CD8-positive, alpha-beta memory T cell (primary cell): ENCODE measurements at places on chromosomes 3 and 15.
A peak's percentile ranks its signal among the peaks of the same experiment; 100 is the strongest.

DNA sequence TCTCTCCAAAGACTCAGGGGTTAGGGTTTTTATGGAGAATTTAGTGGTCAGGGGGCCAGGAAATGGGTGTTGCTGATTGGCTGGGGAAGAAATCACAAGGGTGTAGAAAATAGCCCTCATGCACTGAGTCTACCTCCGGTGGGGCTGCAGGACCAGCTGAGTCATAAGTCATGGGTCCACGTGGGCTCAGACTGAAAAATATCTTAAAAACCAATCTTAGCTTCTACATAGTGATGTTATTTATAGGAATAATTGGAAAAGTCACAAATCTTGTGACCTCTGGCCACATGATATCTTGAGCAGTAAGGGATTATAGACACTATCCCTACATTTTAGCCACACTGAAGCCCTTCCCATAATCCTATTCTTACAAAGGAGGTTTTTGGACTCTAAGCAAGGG, 224.0 kb downstream of the DPH6 start:
- no peak for DNase-seq

DNA sequence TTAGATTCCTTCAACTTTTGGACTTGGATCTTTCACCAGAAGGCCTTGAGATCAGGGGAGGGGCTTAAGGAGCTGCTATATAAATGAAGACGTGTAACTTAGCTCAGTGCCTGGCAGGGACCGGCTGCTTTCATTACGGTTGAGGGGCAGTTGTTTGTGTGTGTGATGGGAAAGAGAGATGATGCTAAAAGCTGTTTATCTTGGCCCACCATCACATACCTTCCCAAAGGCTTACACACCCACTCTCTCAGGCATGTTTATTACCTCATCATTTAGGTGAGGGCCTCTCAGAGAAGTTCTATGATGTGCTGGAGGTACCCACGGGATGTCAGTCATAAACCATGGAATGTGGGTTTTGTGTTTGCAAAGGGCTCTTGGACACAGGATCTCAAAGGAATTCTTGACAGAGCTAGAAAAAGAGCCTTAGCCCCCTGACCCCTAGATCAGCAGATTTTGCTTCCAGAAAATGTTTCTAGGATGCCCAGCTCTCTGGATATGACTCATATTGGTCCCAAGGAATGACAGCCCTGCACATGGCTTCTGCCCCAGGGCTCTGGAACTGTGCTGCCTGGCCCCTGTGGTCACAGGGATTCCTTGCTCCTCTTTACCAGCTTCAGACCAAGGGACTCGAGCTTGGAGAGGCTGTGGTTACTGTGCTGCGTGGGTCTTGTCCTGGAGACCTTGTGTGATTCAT, 15.9 kb upstream of the SMAD3 start:
- no peak for DNase-seq

GRCh38 chr3:187368251-187369088, at the start of gene RTP4:
Gene RTP4, plus strand, starts transcription at chr3:187368385. Its CDS starts 57 bp downstream, at chr3:187368442.
- DNase-seq: no peak

GRCh38 chr3:46049093-46049492, 21.8 kb upstream of the XCR1 start:
- DNase-seq: no peak

- DNase-seq: no peak
These were observed 142.2 kb downstream of the NR2F2 start for GRCh38 chr15:96472681-96473080.

GRCh38 chr3:3589715-3590130, 209.5 kb upstream of the LRRN1 start:
- DNase-seq: no peak

GRCh38 chr3:100463646-100464155, 28.7 kb upstream of the TMEM45A start:
- no peak for DNase-seq

GRCh38 chr15:74173380-74174218, at the start of gene ISLR:
Gene ISLR, plus strand, starts transcription at chr15:74173710. Its CDS starts 1,149 bp downstream, at chr15:74174859.
- no peak for DNase-seq

- no peak for DNase-seq
These were observed 44.6 kb upstream of the VILL start for GRCh38 chr3:37945807-37946530.

DNA sequence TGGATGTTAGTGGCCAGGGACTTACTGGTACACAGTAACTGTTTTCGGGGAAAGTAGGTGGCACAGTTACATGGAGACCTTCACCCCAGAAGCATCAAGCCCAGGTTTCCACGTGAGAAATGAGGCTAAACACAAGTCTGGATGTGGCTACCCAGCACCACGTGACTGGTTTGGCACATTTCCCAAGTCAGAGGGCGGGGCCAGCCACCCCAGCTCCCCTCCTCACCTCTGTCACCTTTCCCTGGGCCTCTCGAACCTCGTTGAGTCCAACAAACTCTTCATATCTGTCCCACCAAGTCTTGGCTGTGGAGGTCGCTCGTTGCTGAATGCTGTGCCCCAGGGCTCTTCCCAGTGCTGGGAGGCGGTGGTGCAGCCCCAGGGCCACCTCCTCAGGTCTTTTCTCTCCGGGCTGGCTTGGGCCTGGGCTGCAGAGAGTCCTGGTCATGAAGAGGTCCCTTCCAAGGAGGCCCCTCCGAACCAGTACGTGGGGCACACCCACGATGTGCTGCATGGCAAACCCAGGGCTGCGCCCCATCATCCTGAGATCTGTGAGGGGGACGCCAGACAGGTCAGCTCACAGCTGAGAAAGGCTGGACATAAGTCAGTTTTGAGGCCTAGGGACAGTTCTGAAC, 4.8 kb upstream of the PLXNB1 start:
- DNase-seq: no peak

- DNase-seq: no peak
These were observed 7.1 kb downstream of the RMDN3 start for GRCh38 chr15:40747685-40748631.

DNA sequence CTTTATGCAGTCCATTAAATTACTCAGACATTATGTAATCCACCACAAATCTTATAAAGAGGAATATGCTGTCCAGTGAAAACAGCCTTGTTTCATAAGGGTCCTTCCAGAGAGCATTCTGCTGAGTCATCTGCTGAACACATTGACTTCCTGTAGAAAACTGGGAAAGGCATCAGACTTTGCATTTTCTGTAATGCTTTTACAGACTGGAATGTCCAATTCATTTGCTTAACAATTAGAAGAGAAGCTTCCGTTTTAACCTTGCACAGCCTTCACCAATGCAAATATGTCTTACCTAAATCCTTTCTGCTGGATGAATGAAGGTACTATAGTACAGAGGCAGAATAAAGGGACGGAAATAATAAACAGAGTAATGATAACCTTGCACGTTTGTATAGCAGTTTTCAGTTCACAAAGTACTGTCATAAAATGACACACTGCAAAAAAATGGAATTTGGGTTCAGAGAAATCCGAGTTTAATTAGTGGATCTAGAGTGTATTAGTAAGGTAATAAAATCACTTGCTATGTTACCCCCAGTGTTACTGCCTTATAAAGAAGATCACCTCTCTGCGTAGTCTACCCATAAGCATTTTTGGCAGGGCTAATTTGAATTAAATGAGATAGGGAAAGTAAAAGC, 301.5 kb downstream of the PYDC2 start:
- DNase-seq: no peak

- DNase-seq: no peak
These were observed 14.4 kb downstream of the FBLN2 start for GRCh38 chr3:13563321-13563720.

DNA sequence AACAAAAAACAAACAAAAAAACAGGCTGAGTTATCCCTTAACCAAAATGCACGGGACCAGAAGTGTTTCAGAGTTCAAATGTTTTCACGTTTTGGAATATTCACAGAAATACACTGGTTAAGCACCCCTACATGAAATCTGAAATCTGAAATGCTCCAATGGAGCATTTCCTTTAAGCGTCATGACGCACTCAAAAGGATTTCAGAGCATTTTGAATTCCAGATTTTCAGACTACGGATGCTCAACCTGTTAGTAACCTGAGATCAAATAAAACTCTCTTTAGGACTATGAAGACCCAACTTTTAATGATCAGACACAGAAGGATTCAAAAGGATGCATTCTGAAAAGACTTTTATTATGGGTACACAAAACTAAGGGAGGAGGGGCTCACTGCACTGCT, 9.6 kb downstream of the CLPX start:
- no peak for DNase-seq

DNA sequence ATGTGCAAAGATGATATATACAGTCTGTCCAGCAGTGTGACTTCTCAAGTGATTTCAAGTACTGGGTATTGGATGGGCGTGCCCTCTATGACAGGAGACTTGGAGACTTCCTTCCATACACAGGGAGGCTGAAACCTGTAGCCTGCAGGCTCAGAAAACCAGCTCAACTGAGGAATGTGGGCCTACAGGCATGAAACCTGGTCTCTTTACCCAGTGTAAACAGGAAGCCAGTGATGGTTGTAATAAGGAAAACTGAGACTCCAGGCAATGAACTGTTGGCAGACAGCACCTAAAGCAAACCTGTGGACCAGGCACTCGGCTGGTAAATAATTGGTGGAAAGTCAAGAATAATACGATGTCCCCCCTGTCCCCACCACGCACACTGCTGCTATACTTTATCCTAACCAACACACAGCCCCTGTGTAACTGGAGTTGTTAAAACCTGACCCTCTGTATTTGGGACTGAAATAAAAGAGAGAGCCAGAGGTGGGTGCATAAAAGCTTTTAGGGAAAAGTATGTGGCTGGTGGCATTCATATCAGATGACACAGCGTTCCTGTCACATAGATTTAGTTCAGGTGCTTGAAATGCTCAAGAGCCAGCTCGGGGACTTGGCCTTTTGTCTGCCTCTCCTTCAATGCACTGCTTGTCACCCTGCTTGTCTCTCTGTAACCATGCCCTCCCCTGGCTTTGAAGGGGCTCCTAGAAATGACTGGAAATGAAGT, 144.7 kb downstream of the TPRG1 start:
- no peak for DNase-seq

DNA sequence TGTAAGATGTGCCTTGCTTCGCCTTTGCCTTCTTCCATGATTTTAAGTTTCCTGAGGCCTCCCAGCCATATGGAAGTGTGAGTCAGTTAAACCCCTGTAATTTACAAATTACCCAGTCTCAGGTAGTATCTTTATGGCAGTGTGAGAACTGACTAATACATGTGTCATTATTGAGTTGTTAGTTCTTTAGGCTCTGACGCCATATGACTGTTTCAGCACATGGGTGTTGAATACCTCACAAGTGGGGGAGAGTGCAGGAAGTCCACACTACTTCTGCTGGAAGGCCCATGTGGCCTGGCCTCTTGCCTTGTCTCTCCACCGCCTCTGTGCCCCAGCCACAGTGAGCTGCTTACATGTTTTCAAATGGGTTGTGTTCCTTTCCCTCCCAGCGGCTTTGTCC, 28.5 kb downstream of the MFSD1 start:
- no peak for DNase-seq

DNA sequence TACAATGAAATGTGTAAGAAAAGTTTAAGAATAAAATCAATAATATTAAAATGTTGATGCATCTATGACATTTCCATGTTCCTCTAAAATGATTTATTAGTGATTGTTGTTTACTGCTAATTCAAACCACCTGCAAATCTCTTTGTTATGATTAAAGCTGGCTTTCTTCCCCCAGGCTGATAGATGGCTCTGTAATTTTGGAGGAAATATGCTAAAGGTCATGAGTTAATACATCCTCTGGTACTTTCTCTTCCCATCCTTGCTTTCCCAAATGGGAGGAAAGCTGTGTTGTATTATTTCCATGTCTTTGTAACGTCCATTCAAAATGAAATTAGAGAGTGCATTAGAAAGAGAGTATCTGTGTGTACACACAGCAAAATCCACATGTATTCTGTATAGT, 139.5 kb upstream of the TMCO5A start:
- no peak for DNase-seq

- DNase-seq: no peak
These were observed 112.4 kb upstream of the ALDH1A3 start for GRCh38 chr15:100767001-100767825.

DNA sequence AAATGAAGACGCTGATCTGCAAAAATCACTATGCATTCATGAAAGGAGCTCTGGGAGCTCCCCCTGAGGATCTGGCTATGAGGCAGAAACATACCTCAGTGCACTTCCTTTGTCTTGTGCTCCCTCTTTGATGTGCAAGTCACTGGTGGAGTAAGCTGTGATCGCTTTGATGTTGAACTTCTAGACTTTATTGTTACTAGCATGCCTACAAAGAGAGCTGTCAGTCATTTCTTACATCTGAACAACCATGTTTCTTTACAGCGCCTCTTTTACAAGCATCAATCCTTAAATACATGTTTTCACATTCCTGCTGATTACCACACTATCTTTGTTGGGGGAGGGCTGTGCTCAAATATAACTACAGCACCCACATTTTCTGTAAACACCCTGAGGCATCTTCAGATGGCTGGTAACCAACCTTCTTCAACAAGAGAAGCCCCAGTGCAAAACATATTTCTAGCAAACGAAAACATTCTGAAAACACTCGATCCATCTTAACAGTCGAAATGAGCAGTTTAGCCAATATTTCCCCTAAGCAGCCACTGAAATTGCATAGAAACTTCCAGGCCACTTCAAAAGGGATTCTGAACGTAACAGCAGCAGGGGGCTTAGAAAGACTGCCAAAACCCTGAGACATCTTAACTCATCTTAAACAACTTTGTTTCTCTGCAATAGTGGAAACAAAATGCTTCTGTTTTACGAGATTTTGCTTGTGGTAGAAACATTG, 101.9 kb upstream of the ICE2 start:
- peak; percentile 34 for DNase-seq

DNA sequence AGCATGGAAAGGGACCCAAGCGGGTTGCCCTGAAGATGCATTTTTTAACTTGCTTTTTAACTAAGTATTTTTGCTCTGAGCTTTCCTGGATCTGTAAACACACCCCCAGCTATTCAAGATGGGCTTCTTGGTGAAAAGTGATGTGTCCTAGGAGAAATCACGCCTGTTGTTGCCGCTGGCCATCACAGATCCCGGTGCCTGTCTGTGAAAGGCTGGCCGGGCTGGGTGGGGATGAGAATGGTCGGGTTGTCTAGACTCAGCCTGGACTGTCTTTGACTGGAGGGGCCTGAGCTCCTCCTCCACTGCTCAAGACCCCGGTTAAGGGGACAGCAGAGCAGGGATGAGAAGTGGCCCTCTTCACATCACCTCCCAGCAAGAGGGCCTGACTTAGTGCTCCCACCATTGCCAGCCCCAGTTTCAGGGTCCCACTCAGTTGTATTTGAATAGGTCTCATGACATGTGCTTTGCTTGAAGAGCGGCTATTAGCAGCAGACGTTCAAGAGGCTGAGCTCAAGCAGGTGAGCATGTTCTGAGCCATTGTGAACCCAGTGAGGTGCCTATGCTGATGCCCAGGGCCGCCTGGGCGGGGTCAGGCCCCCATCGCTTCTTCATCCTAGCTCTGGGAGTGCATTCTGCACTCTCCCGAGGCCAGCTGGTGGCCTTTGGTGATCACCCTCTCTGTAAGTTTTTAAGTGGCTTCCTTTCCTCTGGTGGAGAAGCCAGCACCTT, 79.9 kb downstream of the IGF1R start:
- no peak for DNase-seq

DNA sequence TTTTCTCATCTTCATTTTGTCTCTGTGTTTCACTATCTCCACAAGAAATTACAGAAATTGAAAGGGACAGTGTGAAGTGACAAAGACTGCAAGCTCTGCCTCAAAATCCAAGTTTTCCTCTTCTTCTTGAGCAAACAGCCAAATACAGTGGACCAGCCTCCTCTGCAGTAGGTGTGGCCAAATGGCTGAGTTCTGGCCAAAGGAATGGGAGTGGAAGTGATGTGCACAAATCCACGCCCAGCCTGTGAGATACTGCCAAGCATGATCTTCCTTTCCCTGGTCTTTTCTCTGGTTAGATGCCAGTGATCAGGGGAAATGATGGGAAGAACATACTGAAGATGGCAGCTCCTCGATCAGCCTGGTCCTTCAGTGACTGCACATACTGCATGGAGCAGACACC, 111.0 kb upstream of the CPNE4 start:
- DNase-seq: no peak
